ENCODE measurements at places on chromosomes 7 and 10. TPM values are rescaled to one million over a fixed set of nuclear protein-coding genes. Genes with fewer than 3 reads are reported as not detected.
A peak's percentile ranks its signal among the peaks of the same experiment; 100 is the strongest.

GRCh38 chr10:131974034-131974817, 7.5 kb downstream of the BNIP3 start:
- no peaks in the 10 kb centered on the region for H3K27me3 ChIP-seq
- no peak overlapping the region for H3K4me3 ChIP-seq
- DNase-seq, result no peak
- no peak overlapping the region for H3K27ac ChIP-seq

DNA sequence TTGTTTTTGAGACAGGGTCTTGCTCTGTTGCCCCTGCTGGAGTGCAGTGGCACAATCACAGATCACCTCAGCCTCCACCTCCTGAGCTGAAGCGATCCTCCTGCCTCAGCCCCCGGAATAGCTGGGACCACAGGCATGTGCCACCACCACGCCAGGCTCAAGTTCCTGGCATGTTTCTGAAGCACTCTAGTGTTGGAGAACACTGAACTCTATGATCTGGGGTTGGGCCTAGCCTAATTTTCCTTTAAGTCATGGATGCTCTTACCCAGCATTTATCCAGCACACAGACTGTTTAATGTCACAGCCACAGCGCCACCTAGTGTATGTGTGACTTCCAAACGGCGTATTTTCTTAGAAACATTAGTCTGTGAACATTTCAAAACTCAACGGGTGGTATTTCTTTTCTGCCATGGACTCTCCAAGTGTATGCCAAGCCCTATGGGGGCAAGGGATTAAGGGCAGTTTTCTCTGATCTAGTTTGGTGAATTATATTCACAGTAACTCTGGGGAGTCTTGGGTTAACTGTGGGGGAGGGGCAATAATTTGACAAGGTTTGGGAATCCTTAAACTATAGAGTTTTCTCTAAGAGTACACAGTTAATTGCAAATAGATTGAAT, 91.8 kb downstream of the CREM start:
- H3K36me3 ChIP-seq, result no peaks in the 10 kb centered on the region
- H3K4me1 ChIP-seq, result no peaks in the 10 kb centered on the region
- H3K27ac ChIP-seq, result no peak overlapping the region
- H3K27me3 ChIP-seq, result no peaks in the 10 kb centered on the region
- peak; percentile 66 for DNase-seq

- no peak overlapping the region for H3K27ac ChIP-seq
- DNase-seq, result no peak
- H3K4me1 ChIP-seq, result peaks cover 34% of the 10 kb centered on the region
- no peak overlapping the region for H3K4me3 ChIP-seq
- H3K36me3 ChIP-seq, result peaks cover 23% of the 10 kb centered on the region
- no peaks in the 10 kb centered on the region for H3K27me3 ChIP-seq
Observed at GRCh38 chr7:929311-929711, 25.2 kb downstream of the ADAP1 start.

- no peaks in the 10 kb centered on the region for H3K36me3 ChIP-seq
- no peak overlapping the region for H3K27ac ChIP-seq
- peaks cover 10% of the 10 kb centered on the region for H3K4me1 ChIP-seq
- no peaks in the 10 kb centered on the region for H3K27me3 ChIP-seq
- DNase-seq, result no peak
- no peak overlapping the region for H3K4me3 ChIP-seq
Observed at GRCh38 chr10:70513848-70514309, 35.3 kb downstream of the PALD1 start.

GRCh38 chr7:39566023-39566921, at the start of gene YAE1:
Gene YAE1, plus strand, starts transcription at chr7:39566404. Its CDS starts 15 bp downstream, at chr7:39566419.
- H3K36me3 ChIP-seq, result peaks cover 13% of the 10 kb centered on the region
- H3K27ac ChIP-seq, result peak within 1 kb of the TSS; percentile 88
- no peaks in the 10 kb centered on the region for H3K27me3 ChIP-seq
- DNase-seq, result peak; percentile 80

DNA sequence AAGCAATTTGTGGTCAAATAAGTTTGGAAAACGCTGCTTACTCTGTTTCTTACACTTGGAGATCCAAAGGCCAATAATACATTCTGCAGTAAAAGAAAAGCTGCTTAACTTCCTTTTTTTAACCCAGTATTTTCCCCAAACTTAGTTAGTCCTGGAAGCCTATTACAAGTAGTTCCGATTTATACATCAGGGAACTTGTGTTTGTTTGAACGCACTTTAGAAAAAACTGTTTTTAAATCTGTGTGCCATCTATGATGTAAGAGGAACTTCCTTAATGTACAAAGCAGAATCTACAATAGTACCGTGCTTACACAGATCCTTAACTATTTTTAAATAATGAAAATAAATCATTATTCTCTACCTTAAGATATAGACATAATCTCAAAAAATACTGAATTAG, 23.0 kb downstream of the SFR1 start:
- no peak overlapping the region for H3K4me3 ChIP-seq
- DNase-seq, result no peak
- no peak overlapping the region for H3K27ac ChIP-seq

- H3K27ac ChIP-seq, result no peak overlapping the region
- no peak for DNase-seq
- no peaks in the 10 kb centered on the region for H3K27me3 ChIP-seq
Observed at GRCh38 chr7:254337-255037, 35.5 kb upstream of the FOXL3 start.

- H3K4me1 ChIP-seq, result no peaks in the 10 kb centered on the region
- no peak for DNase-seq
- no peaks in the 10 kb centered on the region for H3K36me3 ChIP-seq
Observed at GRCh38 chr10:97149079-97149531, 36.7 kb downstream of the SLIT1 start.

- H3K36me3 ChIP-seq, result no peaks in the 10 kb centered on the region
- H3K4me1 ChIP-seq, result peaks cover 15% of the 10 kb centered on the region
- DNase-seq, result no peak
- H3K27ac ChIP-seq, result no peak overlapping the region
- H3K4me3 ChIP-seq, result no peak overlapping the region
Observed at GRCh38 chr7:55110993-55111361, 92.2 kb downstream of the EGFR start.

GRCh38 chr10:117830787-117831212, 215.9 kb downstream of the RAB11FIP2 start:
- DNase-seq, result peak; percentile 19
- H3K27ac ChIP-seq, result no peak overlapping the region
- H3K4me1 ChIP-seq, result no peaks in the 10 kb centered on the region
- H3K36me3 ChIP-seq, result no peaks in the 10 kb centered on the region

- peaks cover 12% of the 10 kb centered on the region for H3K4me1 ChIP-seq
- no peak for DNase-seq
- no peak overlapping the region for H3K27ac ChIP-seq
- no peaks in the 10 kb centered on the region for H3K36me3 ChIP-seq
- no peak overlapping the region for H3K4me3 ChIP-seq
- no peaks in the 10 kb centered on the region for H3K27me3 ChIP-seq
Observed at GRCh38 chr10:110629680-110630191, 14.4 kb upstream of the RBM20 start.

DNA sequence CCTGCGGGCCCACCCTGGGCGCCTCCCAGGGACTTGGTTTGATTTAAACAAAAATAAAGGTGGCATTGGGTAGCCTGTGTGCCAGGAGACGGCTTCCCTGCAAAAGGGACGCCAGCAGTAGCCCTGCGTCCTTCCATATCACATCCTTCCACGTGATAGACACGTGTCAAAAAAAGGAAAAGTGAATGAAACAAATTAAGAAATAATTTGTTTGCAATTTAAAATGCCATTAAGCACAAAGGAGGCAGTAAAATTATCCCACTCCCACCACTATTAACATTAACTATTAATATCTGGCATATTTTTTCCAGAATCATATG, 7.6 kb downstream of the TACR2 start:
- peaks cover 7% of the 10 kb centered on the region for H3K4me1 ChIP-seq
- no peaks in the 10 kb centered on the region for H3K36me3 ChIP-seq
- H3K4me3 ChIP-seq, result peak overlapping the region; percentile 17
- no peak for DNase-seq

DNA sequence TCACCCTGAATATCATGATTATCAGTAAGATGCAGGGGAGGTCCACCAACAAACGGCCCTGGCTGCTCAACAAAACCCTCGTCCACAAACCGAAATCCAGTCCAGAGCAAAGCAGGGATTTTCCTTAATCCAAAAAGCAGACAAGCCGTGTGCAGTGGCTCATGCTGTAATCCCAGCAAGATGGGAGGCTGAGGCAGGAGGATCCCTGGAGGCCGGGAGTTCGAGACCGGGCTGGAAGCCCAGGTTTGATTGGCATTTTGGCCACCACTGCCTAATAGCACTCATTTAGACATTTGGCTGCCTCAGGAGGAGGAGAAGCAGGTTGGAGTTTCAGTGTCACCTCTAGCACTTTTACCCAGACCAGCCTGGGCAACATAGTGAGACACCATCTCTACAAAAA, 562.0 kb upstream of the AUTS2 start:
- DNase-seq, result no peak
- no peaks in the 10 kb centered on the region for H3K27me3 ChIP-seq
- H3K36me3 ChIP-seq, result no peaks in the 10 kb centered on the region
- H3K4me3 ChIP-seq, result no peak overlapping the region
- H3K27ac ChIP-seq, result no peak overlapping the region
- H3K4me1 ChIP-seq, result no peaks in the 10 kb centered on the region

GRCh38 chr10:49668684-49669083, 10.8 kb upstream of the C10orf53 start:
- H3K4me3 ChIP-seq, result no peak overlapping the region
- no peak for DNase-seq
- H3K27ac ChIP-seq, result no peak overlapping the region
- peaks cover 5% of the 10 kb centered on the region for H3K4me1 ChIP-seq

- H3K27me3 ChIP-seq, result no peaks in the 10 kb centered on the region
- H3K4me3 ChIP-seq, result peak overlapping the region; percentile 92
- H3K27ac ChIP-seq, result no peak overlapping the region
- H3K36me3 ChIP-seq, result peaks cover 2% of the 10 kb centered on the region
- H3K4me1 ChIP-seq, result peaks cover 15% of the 10 kb centered on the region
Observed at GRCh38 chr10:24720096-24720495, 3.6 kb downstream of the ARHGAP21 start.

DNA sequence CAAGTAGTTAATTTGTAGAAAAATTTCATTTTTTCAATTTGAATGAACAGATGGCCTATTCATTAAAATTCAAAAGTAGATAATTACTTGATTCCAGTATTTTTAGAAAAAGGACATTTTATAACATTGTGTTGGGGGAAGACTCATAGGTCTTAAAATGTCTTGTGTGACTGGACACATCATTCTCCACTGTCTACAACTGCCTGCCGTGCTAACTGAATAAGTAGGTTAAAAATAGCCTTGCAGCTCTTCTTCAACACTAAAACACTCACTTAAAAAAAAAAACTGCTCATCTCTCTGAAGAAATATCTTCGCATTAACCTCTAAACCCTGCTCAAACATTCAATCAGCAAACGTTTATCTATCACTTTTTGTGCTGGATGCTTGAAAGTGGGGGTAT, 253.8 kb downstream of the CSTF2T start:
- H3K27ac ChIP-seq, result no peak overlapping the region
- DNase-seq, result no peak
- H3K4me1 ChIP-seq, result no peaks in the 10 kb centered on the region
- no peaks in the 10 kb centered on the region for H3K27me3 ChIP-seq
- no peak overlapping the region for H3K4me3 ChIP-seq

DNA sequence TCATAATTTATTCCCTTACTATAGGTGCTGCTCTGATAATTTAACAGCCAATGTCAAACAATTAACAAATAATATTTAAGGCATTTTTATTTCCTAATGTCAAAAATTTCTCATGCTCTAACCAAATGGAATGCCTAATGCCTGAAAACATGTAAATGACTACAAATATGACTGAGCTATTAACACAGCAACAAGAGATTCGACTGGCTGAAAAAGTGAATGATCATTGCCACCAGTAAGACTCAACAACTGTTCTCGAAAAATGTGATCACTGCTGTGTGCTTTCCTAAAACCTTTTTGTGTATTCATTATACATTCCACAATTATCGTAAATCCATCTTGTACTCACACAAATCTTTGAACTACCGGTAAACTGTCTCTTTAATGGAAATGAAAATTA, 118.7 kb downstream of the NPY start:
- H3K4me3 ChIP-seq, result no peak overlapping the region
- H3K4me1 ChIP-seq, result no peaks in the 10 kb centered on the region
- no peaks in the 10 kb centered on the region for H3K27me3 ChIP-seq
- no peak for DNase-seq
- H3K27ac ChIP-seq, result no peak overlapping the region

- H3K4me3 ChIP-seq, result no peak overlapping the region
- peaks cover 36% of the 10 kb centered on the region for H3K36me3 ChIP-seq
- peak overlapping the region; percentile 2 for H3K27ac ChIP-seq
- no peak for DNase-seq
Observed at GRCh38 chr10:125083576-125083920, 76.8 kb downstream of the CTBP2 start.

DNA sequence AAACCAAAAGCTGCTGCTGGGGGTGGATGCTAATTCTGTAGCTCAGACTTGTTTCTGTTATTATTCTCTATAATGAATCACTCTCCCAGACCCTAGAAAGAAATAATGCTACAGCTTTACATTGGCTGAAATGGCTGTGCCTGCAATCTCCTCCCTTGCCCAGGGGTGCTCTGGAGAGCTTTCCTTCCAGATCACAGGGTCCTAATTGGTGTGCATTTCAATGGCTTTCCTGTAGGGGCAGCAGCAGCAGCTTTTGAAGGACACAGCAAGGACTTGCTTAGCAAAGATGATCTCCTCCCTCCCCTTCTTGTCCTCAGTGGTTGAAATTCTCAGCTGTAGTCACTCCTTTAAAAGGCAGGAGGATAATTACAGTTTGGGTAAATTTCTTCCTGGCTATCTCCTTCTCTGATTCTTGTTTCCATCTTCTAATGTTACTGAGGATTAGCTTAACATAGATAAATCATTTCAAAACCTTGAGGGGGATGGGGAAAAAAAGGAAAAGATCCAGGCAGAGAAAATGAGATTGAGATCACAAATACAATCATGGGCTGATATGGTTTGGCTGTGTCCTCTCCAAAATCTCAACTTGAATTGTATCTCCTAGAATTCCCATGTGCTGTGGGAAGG, 120.2 kb upstream of the CTTNBP2 start:
- no peak overlapping the region for H3K4me3 ChIP-seq
- no peaks in the 10 kb centered on the region for H3K36me3 ChIP-seq
- DNase-seq, result peak; percentile 29
- no peaks in the 10 kb centered on the region for H3K27me3 ChIP-seq

EVX1 gene
- polyA plus RNA-seq, result not detected

TAS2R4 gene
- 2.6 TPM for polyA plus RNA-seq

ACTL6B gene
- polyA plus RNA-seq, result 2.9 TPM

OLAH gene
- polyA plus RNA-seq, result not detected

SYT15B gene
- 1.5 TPM for polyA plus RNA-seq

ABCA13 gene
- 0.28 TPM for polyA plus RNA-seq

SPDYE2 gene
- polyA plus RNA-seq, result 3.2 TPM

HMX2 gene
- 1.1 TPM for polyA plus RNA-seq

MYOZ1 gene
- polyA plus RNA-seq, result 0.94 TPM

NUTM2E gene
- polyA plus RNA-seq, result 0.09 TPM

GPNMB gene
- polyA plus RNA-seq, result 6.0 TPM

CCDC172 gene
- not detected for polyA plus RNA-seq
